ENCODE measurements at places on chromosomes 5 and 9.

DNA sequence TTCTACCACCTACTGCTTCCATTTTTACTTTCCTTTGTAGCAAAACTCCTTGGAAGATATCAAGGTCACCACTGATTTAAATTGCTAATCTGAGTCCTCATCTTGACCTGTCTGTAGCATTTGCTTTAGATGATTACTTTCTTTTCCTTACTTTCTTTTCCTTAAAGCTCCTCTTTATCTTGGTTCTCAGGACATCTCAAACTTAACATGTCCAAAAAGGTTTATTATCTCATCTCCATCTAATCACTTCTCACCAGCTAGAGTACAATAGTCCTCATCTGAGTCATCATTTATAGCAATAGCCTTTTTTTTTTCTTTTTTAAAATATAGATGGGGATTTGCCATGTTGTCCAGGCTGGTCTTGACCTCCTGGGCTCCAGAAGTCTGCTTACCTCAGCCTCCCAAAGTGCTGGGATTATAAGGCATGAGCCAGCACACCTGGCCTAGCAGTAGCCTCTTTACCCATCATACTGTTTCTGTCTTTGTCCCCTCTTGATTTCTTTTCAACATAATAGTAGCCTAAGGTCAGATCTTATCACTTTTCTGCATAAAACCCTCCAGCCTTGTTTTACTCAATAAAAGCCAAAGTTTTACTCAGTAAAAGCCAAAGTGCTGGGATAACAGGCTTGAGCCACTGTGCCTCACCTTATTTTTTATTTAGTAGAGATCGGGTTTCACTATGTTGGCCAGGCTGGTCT lies 32.9 kb upstream of the GPR21 start:
- DNase-seq = no peak

GRCh38 chr5:150601491-150602345 lies 38.7 kb upstream of the SYNPO start:
- no peak for DNase-seq

DNA sequence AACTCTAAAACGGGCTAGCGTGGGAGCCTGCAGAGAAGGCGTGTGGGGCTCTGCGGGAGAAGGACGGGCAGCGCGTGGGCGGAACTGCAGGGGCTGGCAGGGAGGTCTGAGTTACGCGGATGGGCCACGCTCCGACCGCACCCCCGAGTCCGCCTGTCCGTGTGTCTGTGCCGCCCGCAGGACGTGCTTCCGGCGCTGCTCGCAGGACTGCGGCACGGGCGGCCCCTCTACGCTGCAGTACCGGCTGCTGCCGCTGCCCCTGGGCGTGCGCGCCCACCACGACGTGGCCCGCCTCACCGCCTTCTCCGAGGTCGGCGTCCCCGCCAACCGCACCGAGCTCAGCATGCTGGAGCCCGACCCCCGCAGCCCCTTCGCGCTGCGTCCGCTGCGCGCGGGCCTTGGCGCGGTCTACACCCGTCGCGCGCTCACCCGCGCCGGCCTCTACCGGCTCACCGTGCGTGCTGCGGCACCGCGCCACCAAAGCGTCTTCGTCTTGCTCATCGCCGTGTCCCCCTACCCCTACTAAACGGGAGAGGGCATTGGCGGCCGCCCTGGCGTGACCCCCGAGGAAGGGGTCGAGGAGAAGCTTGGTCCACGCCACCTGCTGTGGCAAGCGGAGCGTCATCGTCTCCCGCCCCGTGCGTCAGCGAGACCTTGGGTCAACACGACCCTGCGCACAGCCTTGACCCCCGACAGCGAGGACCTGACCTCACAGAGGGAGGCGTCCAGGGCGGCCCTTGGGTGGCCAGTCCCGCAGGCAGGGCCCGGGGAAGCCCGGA lies 11.4 kb upstream of the ASS1 start:
- no peak for DNase-seq

GRCh38 chr5:13331585-13331984 lies 612.9 kb downstream of the DNAH5 start:
- DNase-seq = no peak

DNA sequence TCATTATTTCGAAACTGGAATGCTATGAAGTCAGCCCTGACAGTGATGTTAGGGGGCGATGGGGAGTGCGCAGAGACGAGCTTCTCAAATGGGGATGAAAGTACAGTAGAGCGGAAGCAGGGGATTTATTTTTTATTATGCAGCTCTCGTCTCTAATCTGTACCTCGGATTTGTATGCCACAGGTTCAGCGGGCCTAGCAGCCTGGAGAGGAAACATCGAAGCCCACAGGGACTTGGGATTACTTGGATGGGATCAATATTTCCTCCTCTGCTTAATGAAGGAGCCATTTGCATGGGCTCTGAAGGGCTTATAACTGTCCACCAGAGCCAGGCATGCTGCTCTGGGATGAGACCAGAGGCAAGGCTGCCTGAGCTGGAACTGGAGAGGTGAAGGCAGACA lies 133.5 kb upstream of the RAPGEF1 start:
- no peak for DNase-seq

GRCh38 chr5:108983461-108984092 lies 235.9 kb downstream of the FER start:
- DNase-seq = peak; percentile 63

- DNase-seq = no peak
Observed at GRCh38 chr5:135655468-135655815, 76.7 kb upstream of the CXCL14 start.

DNA sequence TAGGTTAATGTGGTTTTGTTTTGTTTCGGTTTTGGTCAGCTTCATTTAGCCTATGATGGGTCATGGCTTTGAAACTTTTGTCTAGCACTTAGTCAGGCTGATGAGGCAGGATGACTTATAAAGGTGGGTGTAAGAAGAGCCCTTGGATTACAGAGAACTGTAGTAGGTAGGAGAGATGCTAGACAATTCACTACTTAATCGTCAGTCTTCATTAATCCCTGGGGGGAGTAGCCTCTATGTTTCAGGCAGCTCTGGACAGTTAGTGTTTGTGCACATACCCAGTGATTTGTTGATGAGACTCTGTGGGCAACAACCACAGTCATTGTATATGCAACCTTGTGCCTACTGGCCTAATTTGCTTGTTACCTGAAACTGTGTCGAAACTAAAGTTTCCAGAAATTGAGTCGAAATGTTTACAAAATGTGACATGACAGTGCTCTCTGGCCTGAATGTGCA lies 113.3 kb downstream of the MTREX start:
- DNase-seq = peak; percentile 80

DNA sequence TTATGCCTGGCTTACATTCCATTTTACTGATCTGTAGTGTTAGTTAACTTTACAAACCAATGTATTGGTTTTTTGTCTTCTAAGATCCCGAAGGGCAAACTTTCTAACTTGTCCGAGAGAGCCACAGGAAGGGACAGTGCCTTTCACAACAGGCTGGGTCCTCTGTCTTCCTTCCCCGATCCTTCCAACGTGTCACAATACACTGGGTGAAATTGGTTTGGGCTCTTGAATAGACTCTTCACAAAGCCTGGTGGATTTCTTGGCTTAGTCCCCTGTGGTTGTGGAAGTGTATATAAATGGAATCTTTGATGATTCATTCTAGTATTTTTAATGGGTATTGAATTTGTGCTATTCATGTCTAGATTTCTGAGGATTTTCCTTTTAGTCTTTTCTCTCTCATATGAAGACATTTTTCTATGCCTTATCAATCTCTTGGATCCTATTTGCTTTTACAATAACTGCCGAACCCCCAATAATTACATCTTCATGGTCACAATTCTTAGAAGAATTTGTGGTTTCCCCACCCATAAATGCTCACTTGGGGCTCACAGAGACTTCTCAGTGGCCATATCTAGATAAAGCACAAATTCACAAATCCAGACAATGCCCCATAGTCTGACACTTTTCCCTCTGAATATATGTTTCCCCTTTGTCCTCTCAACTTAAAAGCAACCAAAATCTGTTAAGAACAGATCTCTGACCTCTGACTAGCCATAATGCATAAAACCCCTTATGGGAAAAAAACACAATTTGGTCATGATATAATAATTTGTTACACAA lies 107.7 kb downstream of the MTRR start:
- DNase-seq = no peak

DNA sequence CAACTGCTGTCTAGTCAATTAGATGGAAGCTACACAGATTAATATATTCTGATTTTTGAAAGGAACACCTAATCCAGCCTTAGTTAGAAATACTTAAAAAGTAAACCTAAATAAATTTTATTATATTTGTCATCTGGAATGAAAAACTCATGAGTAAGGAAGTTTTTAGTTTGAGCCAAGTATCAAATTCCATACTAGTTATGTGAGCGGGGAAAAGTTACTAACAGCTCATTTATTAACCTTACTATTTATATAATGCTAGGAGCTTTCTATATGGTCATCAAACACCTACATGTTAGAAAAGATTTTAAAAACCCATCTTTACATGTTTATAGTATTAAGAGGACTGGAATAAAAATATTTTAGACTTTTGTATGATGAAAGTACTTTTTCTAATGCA lies 41.6 kb upstream of the POU5F2 start:
- DNase-seq = peak; percentile 30

GRCh38 chr9:99130069-99130468 lies 25.2 kb downstream of the TGFBR1 start:
- no peak for DNase-seq

DNA sequence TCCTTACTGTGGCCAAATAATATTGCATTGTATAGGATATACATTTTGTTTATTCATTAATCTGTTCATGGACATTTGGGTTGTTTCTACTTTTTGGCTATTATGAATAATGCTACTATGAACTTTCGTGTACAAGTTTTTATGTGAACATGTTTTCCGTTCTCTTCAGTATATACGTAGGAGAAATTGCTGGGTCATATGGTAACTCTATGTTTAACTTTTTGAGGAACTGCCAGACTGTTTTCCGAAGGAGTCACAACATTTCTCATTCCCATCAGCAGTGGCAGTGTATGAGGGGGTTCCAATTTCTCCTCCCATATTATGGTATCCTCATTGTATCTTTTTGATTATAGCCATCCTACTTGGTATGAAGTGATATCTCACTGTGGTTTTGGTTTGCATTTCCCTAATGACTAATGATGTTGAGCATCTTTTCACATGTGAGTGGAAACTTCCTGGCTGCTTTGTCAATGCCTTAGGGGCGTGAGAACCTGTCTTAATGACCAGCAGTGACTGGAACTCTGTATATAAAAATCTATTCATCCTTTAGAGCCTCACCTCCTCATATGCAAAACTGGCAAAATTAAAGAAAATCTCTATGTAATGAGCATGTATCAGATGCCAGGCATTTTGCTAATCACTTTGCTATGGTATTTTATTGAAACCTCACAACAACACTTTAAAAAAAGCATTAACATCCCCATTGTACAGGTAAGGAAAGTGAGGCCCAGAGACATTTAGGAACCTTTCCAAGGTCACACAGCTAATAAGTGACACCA lies 47.8 kb upstream of the TGFBR1 start:
- DNase-seq = peak; percentile 84

DNA sequence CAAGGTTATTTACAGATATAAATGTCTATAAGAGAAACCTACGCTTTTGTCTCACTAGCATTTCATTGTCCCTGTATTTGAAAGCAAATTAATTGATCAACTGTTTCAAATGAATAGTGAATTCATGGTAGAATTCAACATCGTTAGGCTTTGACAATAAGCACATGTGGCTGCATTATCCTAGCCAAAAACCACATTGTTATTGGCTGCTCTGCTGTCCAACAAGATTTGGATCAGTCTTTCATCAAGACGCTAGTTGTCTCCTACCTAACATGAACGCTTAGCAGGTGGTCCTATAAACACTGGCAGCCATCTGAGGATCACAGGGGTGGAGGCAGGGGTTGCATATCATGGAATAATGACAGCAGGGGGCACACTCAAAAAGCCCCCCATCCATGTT lies 455.0 kb downstream of the CTNND2 start:
- no peak for DNase-seq

DNA sequence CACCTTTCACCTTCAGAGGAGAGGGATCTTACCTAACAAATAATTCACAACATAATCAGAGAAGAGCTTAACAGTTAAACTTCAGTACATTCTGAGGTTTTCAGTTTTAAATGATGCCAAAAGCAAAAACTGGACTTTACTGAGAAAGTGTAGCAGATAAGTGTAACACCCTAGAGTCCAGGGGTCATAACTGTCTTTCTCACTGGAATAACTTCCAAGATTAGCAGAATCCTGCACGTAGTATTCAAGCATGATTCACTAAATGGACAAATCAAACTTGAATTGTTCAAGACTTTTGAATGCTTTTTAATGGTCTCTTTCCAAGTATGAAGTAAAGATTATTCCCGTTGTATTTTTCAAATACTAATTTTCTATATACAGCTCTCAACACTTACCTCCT lies 180.1 kb upstream of the NREP start:
- no peak for DNase-seq

DNA sequence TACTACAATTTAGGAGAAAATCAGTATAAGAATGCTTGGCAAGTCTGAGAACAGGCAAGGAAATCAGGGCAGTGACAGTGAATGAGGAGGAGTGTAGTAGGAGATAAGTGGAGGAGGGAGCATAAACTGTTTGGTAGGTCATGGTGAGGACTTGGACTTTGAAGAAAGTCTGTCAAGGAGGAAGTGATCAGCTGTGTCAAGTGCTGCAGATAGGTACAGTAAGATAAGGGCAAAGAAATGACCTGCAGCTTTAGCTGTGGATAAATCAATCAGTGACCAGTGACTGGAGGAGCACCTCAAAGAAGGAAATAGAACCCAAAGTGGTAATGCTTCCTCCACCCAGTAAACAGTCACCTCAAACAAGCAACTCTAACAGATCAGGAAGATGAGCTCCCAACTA lies 106.3 kb downstream of the RAPGEF6 start:
- no peak for DNase-seq

- no peak for DNase-seq
Observed at GRCh38 chr5:14175381-14175780, 32.2 kb downstream of the TRIO start.

GRCh38 chr5:53749621-53750020 lies 189.2 kb downstream of the NDUFS4 start:
- DNase-seq = no peak

- DNase-seq = no peak
Observed at GRCh38 chr5:157690690-157691433, 19.5 kb downstream of the C5orf52 start.

GRCh38 chr5:58312299-58312698 lies 147.6 kb downstream of the PLK2 start:
- DNase-seq = no peak

GRCh38 chr5:127297348-127298035 lies 6.9 kb downstream of the MEGF10 start:
- DNase-seq = no peak

- no peak for DNase-seq
Observed at GRCh38 chr5:29296548-29296947, 1896.9 kb upstream of the CDH6 start.

GRCh38 chr9:114612272-114612923 lies 1.3 kb downstream of the TMEM268 start:
- DNase-seq = no peak

- peak; percentile 68 for DNase-seq
Observed at GRCh38 chr9:81052846-81053245, 636.5 kb downstream of the TLE1 start.

GRCh38 chr9:136014924-136015633 lies 53.9 kb upstream of the UBAC1 start:
- no peak for DNase-seq

- no peak for DNase-seq
Observed at GRCh38 chr5:134943547-134943946, 24.2 kb upstream of the CATSPER3 start.

- peak; percentile 65 for DNase-seq
Observed at GRCh38 chr9:129617167-129617566, 3.7 kb downstream of the C9orf50 start.
